ENCODE measurements at places on chromosomes 6 and 20. TPM values are rescaled to one million over a fixed set of nuclear protein-coding genes. Genes with fewer than 3 reads are reported as not detected.

Gene SDC4
- 88.3 TPM for total RNA-seq

Gene DOK5
- 4.7 TPM for total RNA-seq

Gene TRIM10
- not detected for total RNA-seq

Gene EMILIN3
- total RNA-seq, result not detected

Gene FAM209B
- total RNA-seq, result 0.48 TPM

Gene SMPDL3A
- total RNA-seq, result 0.19 TPM

All from activated CD8-positive, alpha-beta memory T cell treated with anti-CD3 and anti-CD28 coated beads for 36 hours (primary cell).